CD4-positive, alpha-beta T cell treated with Interleukin-17A for 1 hour (primary cell): ENCODE measurements at places on chromosomes 6 and 20.

DNA sequence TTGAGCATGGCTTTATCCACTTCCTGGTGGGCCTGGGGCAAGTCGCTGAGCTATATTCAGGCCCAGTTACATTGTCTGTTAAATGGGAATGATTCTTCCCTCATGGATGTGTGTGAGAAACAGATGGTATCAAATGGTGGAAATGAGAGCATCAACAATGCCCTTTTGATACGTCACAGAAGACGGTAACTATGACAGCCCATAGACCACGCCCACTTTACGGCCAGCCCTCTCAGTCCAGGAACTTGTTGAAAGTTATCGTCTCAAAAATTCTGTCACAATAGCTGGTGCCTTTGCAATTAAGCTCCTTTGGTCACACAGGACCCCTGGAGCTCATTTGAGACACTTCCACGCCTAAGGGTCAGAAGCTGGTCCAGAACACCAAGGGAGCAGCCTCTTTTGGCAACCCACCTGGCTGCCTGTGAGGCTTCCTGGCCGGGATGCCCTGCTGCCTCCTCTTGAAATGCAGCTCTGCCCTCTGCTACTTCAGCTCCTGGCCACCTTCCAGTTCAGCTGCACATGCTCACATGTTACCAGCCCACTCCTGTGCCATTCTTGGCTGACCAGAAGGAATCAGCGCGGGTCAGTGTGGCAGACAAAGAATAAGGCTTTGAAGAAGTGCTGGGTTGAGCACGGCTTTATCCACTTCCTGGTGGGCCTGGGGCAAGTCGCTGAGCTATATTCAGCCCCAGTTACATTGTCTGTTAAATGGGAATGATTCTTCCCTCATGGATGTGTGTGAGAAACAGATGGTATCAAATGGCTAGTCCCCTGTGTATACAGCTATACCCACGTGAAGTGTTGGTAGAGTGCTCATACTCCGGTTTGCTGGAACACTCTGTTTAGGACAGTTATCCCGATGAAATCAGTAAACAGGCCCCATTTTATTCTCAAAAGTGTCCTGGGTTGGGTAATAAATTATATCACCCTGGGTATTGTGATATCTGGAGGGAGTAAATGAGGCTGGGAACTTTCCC lies 199.2 kb upstream of the SUPT3H start:
- DNase-seq = no peak

GRCh38 chr6:72636215-72636614 lies 14.4 kb downstream of the KCNQ5 start:
- no peak for DNase-seq

DNA sequence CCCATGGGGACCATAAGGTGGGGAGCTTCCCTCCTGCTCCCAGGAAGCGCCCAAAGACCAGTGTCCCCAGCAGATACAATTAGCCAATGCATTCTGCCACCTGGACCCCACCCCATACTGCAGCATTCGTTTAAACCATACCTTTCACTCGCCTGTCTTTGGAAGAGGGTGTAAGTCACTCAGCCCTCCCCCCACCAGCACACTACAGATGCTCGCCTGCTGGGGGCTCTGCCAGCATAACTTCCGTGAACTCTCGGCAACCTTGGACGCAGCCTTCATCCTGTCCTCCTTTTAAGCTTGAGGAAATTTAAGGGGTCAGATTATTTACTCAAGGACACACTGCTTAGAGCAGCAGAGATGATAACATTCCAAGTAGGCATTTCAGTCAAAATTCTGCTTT lies 94.4 kb upstream of the NAA20 start:
- DNase-seq = no peak

DNA sequence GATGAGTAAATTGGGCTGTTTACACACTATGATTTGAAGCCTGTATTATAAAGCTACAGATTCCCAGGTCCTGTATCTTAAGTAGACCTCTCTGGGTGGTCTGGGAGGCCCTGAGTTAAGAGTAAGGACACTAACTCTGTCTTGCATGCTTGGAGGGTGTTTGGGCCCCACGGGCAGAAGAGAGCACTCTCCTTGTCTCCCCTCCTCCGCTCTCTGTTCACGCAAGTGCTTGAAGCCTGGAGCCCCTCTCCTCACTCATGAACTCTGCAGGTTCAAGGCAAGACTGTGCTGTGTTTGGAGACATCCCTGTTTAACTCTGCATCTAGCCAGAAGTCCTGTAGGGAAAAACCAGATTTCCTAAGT lies 154.0 kb downstream of the ZDHHC14 start:
- no peak for DNase-seq

DNA sequence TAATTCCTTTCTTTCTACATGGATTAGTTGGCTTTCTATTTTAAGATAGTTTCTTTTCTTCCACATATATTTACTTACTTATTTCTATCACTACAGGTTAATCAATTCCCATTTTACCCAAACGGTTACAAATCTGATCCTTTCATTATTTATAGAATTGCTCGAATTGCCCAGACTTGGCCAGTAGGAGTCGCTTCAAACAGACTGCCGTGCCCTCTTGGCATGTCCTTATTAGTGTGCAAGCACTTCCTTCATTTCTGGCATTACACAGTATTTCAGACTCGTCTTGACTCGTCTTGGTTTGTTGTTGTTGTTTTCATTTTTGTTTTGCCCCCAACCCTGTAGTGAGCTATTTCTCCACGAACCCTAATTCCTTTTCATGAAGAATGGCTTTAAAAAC lies 74.6 kb downstream of the SAMD3 start:
- peak; percentile 29 for DNase-seq

GRCh38 chr20:14521436-14521835 lies 184.0 kb upstream of the FLRT3 start:
- DNase-seq = no peak

- DNase-seq = no peak
Observed at GRCh38 chr20:52683761-52684160, 288.4 kb upstream of the TSHZ2 start.

GRCh38 chr20:52056203-52057062 lies 135.1 kb downstream of the ZFP64 start:
- no peak for DNase-seq

DNA sequence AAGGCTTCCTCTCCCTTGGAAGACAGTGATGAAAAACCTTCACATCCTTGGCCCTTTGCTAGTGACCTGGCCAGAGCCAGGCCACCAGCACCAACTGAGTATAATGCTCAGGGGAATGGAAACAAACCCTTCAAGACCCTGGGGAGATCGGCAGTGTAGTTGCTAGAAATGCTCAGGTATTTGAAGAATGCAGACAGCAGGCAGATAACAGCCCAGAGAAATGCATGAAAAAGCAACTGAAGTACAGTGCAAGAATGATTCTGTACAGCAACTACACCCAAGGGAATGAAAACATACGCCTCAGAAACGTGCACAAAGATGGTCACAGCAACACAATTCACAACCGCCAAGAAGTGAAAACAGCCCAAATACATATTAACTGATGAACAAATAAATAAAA lies 41.1 kb downstream of the PPP1R3G start:
- no peak for DNase-seq

DNA sequence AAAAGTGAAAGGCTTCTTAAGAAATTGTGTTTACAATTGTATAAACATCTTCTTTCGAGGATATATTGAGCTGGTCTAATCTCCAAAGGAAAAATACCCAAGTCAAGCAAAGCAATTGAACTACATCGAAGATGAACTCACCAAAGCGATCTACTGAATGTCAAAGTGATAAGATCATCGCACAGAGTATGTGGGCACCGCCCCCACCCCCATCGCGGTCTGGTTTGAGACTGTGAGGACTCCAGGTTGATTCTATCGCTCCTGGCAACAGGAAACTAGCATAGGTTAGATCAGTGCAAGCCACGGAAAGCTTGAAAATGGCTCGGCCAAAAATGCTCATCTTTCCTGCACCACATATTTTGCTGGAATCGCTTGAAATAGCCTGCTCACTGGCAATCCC lies 133.2 kb upstream of the RPS6KA2 start:
- DNase-seq = peak; percentile 50

DNA sequence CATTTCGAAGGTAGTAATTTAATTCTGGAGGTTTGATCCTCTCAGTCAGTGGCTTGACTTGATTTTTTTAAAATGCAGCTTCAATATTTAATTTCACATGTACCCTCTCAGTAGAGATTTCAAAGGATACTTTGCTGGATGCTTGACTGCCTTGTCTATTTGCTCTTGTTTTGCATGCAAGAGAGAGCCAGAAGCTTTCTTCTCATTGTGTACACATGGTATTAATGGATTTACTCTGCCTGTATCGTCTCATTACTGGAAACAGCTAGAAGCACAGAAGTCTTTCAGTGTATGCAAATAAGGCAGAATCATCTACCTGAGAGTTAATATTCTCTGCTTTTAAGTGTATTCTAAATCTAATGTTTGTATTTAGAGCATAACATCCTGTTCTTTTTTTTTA lies 84.3 kb upstream of the FOXO3 start:
- no peak for DNase-seq

DNA sequence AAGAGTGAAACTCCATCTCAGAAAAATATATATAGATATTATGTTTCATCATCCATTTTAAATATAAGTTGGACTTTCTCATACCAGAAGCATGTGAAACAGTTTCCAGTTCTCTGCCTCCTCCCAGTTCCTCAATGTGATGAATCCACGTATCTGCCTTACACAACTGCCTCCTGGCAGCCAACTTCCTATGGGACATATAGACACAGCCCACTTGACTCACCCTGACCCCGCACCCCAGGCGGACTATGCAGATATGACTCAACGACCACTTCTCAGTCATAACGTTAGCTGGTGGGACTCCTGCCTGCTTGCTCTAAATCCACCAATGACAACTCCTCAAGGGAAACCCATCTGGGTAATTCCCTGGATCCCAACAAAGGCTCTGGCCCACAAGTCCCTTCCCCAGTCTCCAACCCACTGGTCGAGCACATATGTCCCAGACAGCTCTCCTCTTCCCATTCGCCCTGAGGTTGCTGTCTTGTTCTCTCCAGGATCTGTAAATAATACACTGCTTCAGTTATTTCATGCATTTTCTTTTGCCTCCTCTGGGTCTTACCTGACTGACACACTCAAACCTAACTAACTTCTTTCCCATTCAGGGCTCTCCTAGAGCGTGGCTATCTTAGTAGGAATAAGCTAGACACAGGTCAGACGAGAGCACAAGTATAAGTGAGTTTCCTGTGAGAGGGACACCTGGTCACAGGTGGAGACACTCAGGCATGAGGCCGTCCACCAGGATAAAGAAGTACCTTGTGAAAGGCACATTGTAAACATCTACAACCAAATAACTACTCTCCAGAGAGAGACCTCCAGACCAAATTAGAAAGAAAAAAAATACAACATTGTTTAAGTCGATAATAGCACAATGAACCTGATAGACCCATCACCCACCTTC lies 548.5 kb downstream of the CD83 start:
- peak; percentile 30 for DNase-seq

GRCh38 chr6:143901885-143902750 lies 37.8 kb downstream of the ZC2HC1B start:
- no peak for DNase-seq

- DNase-seq = no peak
Observed at GRCh38 chr6:169342710-169343109, 89.1 kb upstream of the THBS2 start.

- no peak for DNase-seq
Observed at GRCh38 chr6:113690281-113691259, 166.6 kb upstream of the MARCKS start.

GRCh38 chr20:35883778-35884540 lies 70.3 kb downstream of the SCAND1 start:
- peak; percentile 73 for DNase-seq

DNA sequence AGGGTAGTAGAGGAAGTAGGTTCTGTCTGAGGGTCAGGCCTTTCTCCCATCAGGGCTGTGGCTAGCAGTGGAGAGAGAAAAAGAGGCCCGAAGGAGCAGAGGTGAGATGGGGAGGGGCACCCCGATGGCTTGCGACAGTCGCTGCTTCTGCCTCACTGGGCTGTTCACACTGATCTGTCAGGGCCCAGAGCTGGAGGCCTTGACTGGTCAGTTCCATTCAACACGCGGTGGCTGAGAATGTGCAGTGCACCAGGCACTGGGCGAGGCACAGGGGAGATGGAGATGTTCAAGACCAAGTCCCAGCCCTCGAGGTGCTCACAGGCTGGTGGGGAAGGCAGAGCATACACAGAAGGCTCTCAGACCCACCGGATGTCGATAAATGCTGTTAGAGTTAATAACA lies 21.4 kb downstream of the SLC12A5 start:
- no peak for DNase-seq

DNA sequence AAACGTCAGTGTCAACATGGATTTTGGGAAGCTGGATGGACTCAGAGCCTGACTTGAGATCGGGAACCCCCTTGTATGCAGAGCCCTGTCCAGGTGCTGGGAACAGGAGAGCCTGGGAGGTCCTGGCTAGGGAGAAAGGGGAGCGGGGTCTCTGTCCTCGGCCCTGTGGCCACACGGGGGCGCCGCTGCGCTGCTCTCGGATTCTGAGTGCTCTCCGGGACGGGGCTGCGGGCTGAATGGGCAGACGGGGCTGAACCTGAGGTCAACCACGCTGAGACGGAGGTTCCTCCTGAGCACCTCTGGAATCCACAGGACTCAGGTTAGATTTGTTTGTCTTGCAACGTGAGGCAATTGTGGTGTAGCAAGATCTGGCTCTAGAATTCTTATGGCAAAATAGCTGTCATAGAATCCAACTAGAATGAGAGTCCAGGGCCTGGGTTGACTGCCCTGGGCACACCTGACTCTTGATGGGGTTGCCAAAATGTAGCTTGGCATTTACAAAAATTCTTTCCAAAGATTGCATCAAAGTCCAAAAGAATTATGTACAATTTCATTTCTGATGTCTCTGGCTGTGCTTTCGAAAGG lies 20.6 kb upstream of the HLA-F start:
- peak; percentile 79 for DNase-seq

- no peak for DNase-seq
Observed at GRCh38 chr6:111766201-111766857, 106.9 kb downstream of the FYN start.

DNA sequence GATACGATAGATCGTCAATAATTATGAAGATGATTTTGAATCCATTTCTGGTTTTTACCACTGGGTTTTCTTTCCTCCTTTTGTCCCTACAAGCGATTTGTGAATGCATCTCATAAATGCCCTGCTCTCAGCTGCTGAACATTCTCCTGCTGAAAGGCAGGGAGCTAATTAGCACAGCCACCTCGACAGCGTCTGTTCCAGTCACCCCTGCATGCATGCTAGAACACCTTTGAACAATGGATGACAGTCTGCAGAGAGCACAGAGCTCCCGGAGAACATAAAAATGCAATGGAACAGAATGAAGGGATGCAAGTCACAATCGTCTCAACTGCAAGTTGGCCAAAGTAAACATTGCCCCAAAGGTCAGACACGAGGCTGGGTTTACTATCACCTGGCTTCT lies 105.8 kb downstream of the SLC35B3 start:
- DNase-seq = no peak
